ENCODE measurements at places on chromosomes 2 and 18. TPM values are rescaled to one million over a fixed set of nuclear protein-coding genes. Genes with fewer than 3 reads are reported as not detected.

Gene DHRS9
- total RNA-seq = 19.2 TPM

Gene MC2R
- not detected for total RNA-seq

Gene FAM237A
- not detected for total RNA-seq

Gene CNDP1
- total RNA-seq = not detected

Gene RNU2-63P
- not detected for total RNA-seq

Gene ACADL
- 15.3 TPM for total RNA-seq

Gene FABP1
- total RNA-seq = not detected

Gene TGFA
- 1.1 TPM for total RNA-seq

Gene PLEKHH2
- 38.2 TPM for total RNA-seq

Gene GPR45
- not detected for total RNA-seq

Gene L3MBTL4
- total RNA-seq = 14.8 TPM

Gene HNMT
- total RNA-seq = 135 TPM
